ENCODE measurements at places on chromosomes 6 and 20.

GRCh38 chr6:133235221-133235620, 5.9 kb upstream of the EYA4 start:
- no peak for DNase-seq

DNA sequence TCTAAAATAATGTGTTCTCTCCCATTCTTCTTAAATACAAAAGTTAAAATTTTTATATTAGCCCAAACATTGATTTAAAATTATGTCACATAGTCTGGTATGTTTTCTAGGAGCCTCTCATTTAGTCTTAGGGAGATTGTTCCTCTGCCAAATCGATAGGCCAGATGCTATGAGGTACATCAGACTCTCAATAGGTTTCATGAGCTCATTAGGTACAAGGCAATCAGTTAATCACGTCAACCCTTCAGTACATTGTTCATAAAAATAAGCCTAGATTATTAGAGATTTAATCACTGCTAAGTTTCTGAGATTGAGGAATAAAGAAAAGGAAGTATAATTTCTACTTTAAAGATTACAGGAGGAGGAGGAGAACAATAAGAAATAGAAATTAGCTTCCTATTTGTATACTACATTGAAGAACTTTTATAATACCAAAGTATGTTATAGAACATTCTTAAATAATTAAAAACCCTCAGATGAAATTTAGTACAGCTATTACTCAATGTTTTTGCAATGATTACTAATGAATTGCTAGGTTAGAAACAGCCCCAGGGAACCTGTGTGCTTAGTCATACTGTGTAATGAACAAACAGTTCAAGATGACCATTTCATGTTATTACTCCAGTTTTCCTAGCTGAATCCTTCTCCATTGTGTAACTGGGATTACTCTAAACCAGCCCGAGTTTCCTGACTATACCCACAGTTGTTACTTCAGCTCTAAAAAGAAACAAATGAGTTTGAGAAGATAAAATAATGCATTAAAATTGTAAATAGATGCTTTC, 117.0 kb downstream of the BMP5 start:
- DNase-seq = no peak

DNA sequence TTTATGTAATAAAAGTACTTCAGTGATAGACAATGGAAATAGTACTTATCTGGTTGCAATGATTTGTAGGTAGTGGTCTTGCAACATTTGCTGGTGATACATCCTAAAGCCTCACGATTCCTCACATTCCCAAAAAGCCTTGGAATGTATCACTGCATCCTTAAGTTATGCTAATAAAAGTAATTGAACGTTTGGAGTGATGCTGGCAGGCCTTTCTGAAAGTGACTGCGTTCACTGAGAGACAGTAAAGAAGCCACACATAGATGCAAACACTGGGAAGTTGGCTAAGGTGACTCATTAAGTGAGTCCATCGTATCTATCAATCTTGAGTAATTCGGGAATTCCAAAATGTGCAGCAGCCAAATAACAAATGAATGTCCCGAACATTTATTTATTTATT, 444.1 kb upstream of the SOX4 start:
- DNase-seq = no peak

DNA sequence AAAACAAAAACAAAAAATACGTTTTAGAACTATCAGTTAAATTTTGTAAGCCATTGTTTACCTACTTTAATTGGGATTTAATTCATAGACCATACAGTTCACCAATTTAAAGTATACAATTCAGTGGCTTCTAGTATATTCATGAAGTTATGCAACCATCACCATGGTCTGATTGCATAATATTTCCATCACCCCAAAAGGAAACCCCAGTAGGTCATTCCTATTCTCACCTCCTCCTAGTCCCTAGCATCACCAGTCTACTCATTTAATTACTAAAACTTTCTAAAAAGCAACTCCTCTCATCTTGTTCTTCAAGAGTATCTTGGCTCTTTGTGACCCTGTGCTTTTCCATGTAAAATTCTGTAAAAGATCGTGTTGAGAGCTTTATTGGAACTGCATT, 60.2 kb downstream of the ASXL1 start:
- no peak for DNase-seq

GRCh38 chr20:58014628-58015315, 213.7 kb downstream of the ANKRD60 start:
- peak; percentile 69 for DNase-seq

DNA sequence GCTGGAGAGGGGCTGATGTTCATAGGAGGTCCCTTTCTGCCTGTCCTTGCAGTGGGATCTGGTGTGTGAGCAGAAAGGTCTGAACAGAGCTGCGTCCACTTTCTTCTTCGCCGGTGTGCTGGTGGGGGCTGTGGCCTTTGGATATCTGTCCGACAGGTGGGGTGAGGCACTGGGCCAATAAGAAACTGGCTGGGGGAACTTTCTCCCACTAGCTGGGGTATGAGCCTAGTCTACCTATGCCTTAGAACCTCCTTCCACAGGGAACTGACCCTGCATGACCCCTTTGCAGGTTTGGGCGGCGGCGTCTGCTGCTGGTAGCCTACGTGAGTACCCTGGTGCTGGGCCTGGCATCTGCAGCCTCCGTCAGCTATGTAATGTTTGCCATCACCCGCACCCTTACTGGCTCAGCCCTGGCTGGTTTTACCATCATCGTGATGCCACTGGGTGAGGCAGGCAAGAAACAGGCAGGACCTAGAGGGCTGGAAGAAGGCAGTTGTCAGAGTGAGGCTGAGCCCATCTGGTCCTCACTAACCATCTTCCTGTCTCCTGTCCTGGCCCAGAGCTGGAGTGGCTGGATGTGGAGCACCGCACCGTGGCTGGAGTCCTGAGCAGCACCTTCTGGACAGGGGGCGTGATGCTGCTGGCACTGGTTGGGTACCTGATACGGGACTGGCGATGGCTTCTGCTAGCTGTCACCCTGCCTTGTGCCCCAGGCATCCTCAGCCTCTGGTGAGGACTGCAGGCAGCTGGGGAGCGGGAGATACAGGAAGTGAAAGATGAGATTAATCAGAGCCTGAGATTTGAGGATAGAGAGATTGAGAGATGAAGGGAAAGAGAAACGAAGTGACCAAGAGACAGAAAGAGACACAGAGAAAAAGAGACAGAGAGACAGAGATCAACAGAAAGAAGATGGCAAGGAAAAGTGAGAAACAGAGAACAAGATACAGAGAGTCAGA, 1.6 kb downstream of the SLC22A7 start:
- DNase-seq = no peak

DNA sequence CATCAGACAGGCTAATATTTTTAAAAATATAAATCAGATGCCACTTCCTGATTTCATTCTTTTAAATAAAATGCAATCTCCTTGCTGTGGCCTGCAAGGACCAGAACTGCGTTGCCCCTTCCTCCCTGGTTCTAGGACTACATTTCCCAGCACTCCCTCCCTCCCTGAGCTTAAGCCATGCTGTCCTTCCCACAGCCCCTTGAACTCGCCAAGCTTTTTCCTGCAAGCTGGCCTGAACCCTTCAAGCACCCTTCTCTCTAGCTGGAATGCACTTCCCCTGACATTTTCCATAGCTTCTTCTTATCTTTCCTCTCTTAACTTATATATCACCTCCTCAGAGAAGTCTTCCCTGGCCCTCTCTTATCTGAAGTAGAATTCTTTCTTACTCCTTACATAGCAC, 6.1 kb upstream of the DOK5 start:
- DNase-seq = no peak

- peak; percentile 58 for DNase-seq
Observed at GRCh38 chr6:142886431-142887170, 58.4 kb downstream of the HIVEP2 start.

DNA sequence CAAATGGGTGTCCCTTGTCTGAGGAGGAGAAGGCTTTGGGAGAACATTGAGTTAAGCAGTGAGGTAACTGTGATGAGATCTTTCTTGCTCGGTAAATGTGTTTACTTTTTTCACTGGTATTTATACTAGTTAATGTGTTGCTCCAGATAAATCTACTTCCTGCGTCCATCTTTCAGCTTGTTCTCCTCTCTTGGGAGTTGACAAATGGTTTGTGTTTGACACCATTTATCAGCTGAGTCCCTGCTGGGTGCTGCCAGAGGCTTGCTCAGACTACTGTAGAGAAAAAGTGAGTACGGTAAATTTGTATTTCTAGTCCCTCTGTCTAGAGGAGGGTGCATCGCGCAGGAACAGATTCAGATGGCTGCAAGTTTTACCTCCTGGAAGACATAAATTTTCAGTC, 8.3 kb upstream of the PRDM1 start:
- DNase-seq = no peak

DNA sequence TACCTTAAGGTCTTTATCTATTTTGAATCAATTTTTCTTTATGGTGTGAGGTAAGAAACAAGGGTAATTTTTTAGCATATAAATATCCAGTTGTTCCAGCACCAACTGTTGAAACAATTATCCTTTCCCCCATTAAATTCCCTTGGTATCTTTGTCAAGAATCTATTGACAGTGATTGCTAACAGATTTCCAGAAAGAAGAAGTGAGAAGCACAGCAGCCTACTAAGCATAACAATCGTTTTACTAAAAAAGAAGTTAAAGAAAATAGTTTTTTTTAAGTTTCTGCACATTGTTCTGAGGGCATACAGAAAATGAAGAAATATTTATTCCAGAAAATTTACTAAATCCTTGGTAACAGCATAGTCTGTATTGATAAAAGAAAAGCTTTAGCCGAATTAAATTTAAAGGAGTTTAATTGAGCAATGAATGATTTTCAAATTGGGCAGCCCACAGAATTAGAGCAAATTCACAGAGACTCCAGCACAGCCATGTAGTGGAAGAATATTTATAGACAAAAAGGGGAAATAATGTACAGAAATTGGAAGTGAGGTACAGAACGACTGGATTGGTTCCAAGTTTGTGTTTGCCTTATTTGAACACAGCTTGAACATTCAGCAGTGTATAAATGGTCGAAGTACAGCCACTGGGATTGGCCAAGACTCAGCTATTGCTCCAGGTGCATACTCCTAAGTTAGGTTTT, 97.9 kb upstream of the UST start:
- DNase-seq = no peak

DNA sequence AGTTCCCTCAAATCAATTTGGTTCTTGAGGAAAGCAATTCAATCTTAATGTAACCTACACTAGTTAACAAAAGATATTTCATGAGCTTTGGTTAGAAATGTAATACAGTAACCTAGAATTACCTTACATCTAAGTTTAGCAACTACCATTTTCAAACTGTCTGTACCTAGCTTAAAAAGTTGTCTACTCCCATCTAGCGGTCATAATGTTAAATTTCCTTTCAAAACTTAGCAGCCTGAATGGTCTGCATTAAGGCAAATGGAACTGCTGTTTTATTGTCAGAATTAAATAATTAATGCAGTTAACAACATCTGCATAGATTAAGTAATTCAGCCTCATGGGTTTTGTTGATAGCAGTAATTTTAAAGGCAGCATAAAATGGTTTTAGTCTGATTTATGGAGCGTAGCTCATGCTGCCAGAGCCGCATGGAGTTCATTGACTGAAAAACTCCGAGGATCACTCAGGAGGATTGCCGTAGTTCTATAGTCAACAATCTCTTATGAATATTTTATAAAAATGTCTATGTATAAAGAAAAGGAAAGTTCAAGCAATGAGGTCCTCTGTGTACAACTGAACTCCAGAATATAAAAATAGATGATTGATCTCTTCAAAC, 485.4 kb upstream of the MANEA start:
- DNase-seq = peak; percentile 76

DNA sequence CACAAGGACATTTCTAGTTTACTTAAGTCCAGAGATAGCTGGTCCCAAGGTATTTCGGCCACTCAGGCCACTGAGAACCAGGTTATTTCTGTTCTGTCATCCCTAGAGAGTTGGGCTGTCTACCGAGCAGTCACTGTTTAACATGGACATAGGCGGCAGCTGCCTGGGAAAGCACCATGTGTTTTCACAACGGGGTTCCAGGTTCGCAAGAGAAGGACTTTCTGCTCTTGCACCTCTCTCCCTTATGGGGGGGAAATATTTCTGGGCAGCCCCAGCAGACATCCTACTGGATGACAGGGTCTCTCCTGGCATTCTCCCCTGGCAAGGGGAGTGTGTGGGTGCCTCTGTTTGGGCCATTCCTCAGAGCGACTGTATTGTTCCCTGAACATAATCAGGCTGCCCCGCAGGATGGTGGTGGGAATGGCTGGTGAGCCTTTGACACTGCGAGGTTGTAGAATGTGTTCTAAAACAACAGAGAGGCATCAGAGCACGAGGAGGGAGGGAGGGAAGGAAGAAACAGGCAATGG, 64.4 kb upstream of the DUSP22 start:
- DNase-seq = no peak

GRCh38 chr6:116714761-116715160, 33.8 kb downstream of the KPNA5 start:
- no peak for DNase-seq

- DNase-seq = no peak
Observed at GRCh38 chr6:152695372-152696045, 2.2 kb upstream of the MYCT1 start.

GRCh38 chr6:157479464-157480303, 98.7 kb downstream of the ZDHHC14 start:
- DNase-seq = no peak

DNA sequence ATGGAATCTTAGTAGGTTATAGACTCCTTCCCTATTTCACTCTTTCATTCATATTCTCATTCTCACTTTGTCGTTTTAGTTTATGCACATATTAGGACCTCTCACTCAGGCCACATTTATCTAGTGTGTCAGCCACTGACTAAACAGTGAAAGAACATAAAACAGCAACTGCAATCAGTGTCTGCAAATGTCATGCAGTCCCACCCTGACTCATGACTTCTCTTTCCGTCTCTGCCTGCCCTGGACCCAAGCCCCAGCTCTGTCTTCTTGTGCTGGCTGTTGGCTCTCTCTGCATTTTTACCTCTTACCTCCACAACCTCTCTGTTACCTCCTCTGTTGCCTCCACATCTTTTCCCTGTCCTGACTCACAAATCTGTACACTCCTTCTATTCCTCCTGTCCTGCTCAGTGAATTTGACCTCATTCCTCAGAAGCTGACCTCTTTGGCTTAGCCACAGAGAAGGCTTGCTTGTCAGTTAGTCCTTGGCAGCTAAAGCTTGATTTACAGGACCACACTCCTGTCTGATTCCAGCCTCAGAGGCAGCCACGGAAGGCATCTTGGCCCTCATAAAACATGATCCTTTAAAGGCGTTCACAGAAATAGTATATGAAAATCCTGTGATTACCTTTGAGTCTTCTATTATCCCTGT, 247.6 kb downstream of the PKHD1 start:
- no peak for DNase-seq

DNA sequence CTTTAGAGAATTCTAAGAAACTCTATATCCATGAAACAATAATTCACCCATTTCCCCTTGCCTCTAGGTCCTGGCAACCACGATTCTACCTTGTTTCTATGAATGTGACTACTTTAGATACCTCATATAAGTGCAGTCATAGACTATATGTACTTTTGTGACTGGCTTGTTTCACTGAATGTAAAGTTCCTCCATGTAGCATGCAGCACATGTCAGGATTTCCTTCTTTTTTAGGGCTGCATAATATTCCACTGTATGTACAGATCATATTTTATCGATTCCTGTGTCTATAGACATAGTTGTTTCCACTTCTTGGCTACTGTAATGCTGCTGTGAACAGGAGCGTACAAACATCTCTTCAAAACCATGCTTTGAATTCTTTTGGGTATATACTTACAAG, 11.7 kb downstream of the EEF1E1 start:
- no peak for DNase-seq
